CD4-positive, alpha-beta memory T cell (primary cell): ENCODE measurements at places on chromosomes 12 and 14.

- DNase-seq, result no peak
These were observed 47.4 kb downstream of the SLC6A12 start for GRCh38 chr12:166425-167075.

DNA sequence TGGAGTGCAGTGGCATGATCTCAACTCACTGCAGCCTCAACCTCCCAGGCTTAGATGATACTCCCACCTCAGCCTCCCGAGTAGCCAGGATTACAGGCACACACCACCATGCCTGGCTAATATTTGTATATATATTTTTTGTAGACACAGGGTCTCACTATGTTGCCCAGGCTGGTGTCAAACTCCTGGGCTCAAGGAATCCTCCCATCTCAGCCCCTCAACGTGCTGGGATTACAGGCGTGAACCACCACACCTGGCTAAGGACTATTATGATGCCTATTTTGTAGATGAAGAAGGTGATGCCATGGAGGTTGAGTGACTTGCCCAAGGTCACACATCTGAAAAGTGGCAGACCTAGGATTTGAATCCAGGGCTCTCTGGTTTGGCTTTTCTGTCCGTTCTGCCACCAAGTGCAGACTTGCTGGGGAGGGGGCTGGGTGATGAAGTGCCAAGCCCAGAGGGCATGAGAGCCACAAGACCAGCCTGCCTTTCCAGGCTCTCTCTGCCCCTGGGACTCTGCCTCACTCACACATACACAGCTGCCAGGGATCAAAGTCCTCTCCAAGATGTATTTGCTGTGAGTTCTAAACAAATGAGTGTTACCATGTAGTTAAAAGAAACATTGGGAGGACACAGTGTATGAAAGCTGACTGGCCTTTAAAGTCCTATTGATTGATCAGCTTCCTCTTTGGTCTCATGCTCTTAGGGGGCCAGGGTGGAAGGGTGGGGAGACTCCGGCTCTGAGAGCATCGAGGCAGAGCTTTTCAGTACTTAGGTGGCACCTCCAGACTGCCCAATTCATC, 21.3 kb upstream of the RBM19 start:
- no peak for DNase-seq

DNA sequence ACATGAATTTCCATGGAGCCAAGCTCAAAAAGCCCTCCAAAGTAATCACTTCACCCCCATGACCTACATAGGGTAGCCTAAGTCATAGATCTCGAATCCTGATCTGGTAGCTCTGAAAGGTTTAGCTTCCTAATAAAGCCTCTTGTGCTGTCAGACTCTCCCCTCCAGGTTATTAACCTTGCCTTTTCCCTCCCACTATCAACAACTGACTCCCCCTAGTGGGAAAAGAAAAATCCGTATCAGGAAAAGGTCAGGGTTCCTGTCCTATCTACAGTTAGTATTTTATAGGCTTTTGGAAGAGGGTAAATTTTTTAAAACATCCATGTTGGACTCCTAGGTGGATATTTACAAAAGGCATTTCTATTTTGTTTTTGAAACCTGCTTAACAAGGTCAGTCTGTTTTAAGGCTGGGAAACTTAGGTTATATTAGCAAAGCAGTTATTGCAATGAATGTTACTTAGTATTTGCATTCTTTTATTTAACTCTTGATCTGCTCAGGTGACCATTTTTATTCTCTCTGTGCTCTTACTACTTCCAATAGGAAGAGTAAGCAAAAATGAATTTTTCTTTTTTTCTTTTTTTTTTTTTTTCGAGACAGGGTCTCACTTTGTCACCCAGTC, 8.0 kb downstream of the YY1 start:
- DNase-seq, result no peak

- no peak for DNase-seq
These were observed 16.4 kb upstream of the BTG1 start for GRCh38 chr12:92162079-92162478.

- DNase-seq, result peak; percentile 56
These were observed 4.8 kb upstream of the SNRNP35 start for GRCh38 chr12:123453165-123453564.

GRCh38 chr12:24244801-24245200, 295.3 kb upstream of the SOX5 start:
- no peak for DNase-seq
